ENCODE measurements at places on chromosomes 13 and 19.

DNA sequence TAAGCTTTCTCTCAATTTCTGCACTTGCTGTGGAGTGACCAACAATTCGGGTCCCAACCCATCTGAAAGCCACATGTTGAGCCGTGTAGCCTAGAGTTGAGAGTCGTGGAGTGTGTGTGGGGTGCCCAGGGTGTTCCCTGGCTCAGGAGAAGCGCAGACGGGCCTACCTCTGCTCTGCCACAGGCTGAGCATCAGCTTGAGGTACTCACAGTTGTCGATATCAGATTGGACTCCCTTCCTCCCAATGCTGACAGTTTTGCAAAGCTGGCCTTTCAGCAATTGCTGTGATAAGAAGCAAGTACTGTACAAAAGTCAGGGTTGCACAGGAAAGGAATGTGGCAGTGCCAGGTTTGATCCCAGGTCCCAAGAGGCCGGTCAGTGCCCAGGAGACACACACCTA is 133.4 kb upstream of the SPACA7 start:
- no peak for DNase-seq

DNA sequence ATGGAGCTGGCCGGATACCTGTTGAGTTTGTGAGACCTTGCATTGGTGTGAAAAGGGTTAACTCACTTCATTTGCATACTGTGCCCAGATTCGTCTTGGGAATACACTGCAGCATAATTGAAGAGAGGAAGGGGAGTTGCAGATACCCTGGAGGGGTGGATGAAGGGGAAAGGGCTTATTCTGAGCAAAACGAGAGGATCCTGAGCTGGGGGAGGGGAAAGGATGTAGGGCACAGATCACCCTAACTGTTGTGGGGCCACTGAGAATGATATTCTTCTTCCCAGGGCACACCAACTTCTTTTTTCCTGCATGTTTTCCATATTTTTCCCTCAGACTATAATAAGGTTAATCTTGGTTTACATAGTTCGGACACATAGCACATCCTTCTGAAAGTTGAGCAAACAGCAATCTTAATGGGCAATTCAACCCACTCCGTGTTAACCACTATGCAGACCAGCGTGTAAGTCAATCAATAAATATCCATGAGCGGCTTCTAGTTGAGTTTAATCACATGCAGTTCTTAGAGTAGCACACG is 11.7 kb upstream of the PTPRS start:
- no peak for DNase-seq

GRCh38 chr19:17205237-17206140 is 9.7 kb upstream of the USE1 start:
- peak; percentile 46 for DNase-seq

DNA sequence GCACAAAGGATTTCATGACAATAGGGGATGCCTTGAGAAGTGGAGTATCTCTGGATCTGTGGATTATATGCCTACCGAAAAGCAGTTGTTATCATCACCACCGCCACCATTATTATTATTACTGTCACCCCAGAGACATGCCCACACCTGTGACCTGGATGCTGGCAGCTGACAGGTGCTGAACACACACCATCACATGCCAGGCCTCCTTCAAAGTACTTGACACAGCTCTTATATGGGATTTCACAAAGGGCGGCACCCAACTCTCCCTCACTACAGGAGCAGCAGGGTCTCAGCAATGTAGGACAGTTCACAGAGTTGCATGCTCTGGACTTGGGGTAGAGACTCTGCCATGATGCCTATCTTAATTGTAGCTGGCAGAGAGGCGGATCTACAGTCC is 5.6 kb upstream of the GPR42 start:
- no peak for DNase-seq

DNA sequence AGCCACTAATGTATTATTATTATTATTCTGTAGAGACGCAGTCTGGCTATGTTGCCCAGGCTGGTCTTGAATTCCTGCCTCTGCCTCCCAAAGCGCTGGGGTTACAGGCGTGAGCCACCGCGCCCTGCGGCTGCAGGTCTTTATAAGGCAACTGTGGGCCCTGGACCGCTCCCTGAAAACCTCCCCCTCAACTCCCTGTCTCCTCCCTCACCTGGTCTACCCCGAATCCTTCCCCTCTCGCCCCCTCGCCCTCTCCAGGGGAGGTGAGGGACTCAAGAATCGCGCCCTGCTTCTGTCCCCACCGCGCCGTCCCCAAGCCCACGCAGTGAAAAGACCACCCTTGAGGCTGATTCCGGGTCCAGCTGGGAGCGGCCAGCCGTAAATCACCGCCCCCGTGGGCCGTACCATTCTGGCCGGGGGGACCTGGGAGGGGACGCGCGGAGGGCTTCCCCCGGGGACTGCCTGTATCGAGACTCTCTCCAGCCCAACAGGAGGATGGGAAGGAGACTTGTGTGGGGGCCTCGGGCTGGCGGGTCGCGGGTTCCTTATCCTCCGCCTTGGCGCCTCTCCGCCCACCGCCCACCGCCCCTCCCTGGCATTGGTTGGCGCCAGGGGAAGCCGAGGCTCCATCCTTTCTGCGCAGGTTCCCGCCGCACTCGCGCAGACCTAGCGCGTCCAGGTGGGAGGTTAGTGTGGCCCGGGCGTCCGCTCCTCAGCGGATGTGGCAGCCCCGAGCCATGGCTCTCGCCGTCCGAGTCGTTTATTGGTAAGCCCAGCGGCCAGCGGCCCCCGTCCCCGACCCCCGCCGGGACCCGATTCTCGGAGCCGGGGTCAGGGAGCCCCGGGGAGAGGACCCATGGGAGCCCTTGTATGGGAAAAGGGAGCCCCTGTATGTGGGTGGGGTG is at the start of gene SELENOW:
TSS of gene SELENOW (plus strand) at position 655 of the 905 bp plus-strand sequence. CDS start at position 738, 83 bp downstream.
- peak; percentile 75 for DNase-seq

GRCh38 chr13:101384929-101385328 is 31.4 kb downstream of the NALCN start:
- no peak for DNase-seq

- no peak for DNase-seq
Measured at GRCh38 chr13:44837250-44837649, 152.0 kb downstream of the NUFIP1 start.

DNA sequence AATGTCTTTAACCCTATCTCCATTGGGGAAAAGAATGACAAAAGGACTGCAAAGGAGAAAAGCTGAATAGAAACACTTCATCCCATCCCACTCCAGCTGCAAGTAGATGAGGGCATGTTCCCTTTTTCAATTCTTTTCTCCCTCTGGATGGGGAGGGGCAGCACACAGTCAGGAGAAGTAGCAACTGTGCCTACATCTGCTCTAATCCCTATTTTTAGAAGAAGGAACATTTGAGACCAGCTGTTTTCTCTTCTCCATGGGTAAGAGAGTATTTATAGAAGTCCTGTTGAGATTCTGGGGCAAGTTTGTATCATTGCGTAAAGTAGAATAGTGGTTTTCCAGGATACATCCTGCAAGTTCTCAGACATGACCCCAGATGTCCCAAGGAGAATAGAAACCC is 9.3 kb upstream of the GTF3A start:
- DNase-seq = no peak

GRCh38 chr19:661427-662196 is 1.4 kb downstream of the RNF126 start:
- peak; percentile 66 for DNase-seq

GRCh38 chr13:113579686-113580085 is 4.9 kb upstream of the TFDP1 start:
- no peak for DNase-seq

- no peak for DNase-seq
Measured at GRCh38 chr13:113804703-113805430, 45.8 kb downstream of the TMEM255B start.

- no peak for DNase-seq
Measured at GRCh38 chr13:72565893-72566292, 161.5 kb downstream of the MZT1 start.

DNA sequence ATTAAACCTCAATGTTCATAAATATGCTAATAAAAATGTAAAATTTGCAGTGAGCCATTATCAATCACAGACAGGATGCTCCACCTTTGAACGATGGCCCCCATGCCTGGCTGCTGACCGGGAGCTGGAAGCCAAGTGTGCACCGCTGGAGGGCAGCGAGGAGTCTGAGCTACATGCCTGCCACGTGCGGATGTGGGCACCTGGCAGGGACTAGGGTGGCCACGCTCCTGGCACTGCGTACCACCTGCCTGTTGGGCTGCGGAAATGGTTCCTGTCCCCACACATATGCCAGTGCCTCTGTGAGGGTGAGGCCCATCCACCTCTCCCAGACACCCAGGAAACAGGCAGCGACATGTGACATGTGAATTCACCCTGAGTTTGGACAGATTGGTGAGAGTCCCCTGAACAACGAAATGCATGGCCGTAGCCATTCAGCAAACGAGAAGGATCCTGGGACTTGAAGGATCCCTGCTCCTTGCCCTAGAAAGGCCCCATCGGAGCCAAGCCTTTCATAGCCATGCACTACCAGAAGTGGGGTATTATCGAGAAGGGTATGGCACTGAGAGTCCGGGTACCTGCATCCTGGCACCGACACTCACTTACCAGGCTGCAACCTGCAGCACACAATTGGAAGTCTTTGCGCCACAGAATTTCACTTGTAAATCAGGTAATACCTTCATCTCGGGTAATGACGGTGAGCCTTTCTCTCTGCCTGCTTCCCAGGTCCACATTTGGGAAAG is 35.8 kb downstream of the TSHZ3 start:
- no peak for DNase-seq

- DNase-seq = no peak
Measured at GRCh38 chr13:78460176-78460575, 143.2 kb downstream of the POU4F1 start.

DNA sequence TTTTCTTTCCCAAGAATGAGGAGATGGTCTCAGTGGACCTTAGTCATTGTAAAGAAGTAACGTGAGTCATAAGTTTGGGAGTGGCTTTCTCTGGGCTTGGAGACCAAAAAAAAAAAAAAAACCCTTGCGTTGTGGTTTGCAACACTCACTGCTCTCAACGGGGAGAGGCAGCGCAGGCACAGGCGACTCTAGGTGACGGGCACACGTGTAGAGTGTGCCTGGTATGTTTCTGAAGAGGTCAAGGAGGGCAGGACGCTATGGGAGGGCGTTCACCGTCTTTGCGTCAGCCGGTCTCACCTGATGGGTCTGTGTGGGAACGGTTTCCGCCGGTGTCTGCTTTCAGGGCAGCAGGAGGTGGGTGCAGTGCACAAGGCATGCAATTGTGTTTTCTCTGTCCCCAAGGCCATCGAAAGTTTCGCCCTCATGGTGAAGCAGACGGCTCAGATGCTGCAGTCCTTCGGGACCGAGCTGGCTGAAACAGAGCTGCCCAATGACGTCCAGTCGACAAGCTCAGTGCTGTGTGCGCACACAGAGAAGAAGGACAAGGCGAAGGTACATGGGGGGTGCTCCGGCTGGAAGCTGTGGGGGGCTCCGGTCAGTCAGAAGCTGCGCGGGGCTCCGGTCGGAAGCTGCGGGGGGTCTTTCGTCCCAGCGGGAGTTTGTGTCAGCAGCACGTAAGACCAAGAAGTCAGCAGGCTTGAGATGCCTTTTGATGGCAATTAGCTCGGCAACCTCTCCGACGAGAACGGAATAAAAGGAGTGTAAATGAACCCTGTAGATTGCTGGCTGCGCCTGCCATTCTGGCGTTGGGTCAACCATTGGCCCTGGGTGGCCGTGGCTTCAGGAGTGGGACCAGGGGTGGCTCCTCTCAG is 40.8 kb upstream of the F7 start:
- DNase-seq = no peak

GRCh38 chr19:29881386-29881785 is 60.7 kb upstream of the URI1 start:
- DNase-seq = no peak

- DNase-seq = no peak
Measured at GRCh38 chr19:16862826-16863415, 25.9 kb upstream of the F2RL3 start.

GRCh38 chr13:60080850-60081249 is 82.9 kb downstream of the DIAPH3 start:
- no peak for DNase-seq

GRCh38 chr13:110921695-110922094 is 6.8 kb upstream of the ANKRD10 start:
- DNase-seq = no peak

- no peak for DNase-seq
Measured at GRCh38 chr19:12871681-12872080, 9.6 kb downstream of the DNASE2 start.

- DNase-seq = no peak
Measured at GRCh38 chr13:74210693-74211393, 76.6 kb upstream of the KLF12 start.

DNA sequence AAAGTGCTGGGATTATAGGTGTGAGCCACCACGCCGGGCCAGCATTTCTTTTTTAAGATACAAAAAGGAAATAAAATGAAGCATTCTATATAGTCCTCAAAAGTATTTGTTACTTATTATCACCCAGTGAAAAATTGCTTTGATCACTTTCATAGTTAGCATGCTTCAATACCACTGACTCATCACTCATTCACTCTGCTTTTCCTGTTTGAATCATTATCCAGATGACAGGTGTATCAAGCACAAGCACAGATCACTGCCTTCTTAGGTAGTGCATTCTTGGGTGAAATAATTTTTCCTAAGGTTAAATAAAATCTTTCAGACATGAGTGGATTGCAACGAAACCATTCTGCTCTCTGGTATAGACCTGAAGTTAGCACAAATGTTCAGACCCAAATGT is 35.8 kb upstream of the SPART start:
- DNase-seq = no peak

DNA sequence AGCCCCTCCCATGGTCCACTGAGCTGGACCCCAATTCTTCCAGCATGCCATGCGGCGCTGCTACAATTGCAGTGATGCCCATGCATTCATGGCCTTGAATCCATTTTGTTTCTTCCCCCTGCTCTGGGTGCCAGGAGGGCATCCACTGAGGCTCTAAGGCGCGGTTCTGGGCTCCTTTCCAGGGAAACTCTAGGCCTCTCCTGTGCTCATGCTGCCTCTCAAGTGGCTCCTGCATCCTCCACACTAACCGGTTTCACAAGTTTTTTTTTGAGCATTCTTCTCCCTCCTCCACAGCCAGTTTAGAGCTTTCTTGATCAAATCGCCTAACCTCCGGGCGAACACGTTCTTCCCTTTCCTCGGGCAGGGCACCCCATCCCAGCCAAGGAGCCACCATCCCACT is 69.1 kb upstream of the FLT1 start:
- DNase-seq = no peak

GRCh38 chr13:113421673-113422270 is 31.5 kb downstream of the ADPRHL1 start:
- no peak for DNase-seq

All from naive B cell (primary cell).